ENCODE measurements at places on chromosomes 7 and 10.

DNA sequence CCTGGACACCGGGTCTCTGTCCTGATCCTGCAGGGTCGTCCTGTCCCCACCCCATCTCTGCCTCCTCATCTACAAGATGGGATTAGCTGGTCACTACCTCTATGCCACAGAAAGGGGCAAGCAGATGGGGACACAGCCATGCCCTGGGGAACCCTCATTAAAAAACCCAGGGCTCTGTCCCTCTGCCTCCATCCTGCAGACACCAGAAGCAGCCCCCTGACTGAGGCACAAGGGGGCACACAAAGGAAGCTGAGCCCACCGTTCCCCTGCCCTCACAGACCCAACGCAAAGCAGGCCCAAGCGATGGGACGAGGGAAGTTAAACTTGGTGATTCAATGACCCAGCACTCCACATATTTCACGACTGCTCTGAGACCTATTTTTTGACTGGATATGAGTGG is 142.4 kb downstream of the TCERG1L start:
- no peak for DNase-seq

DNA sequence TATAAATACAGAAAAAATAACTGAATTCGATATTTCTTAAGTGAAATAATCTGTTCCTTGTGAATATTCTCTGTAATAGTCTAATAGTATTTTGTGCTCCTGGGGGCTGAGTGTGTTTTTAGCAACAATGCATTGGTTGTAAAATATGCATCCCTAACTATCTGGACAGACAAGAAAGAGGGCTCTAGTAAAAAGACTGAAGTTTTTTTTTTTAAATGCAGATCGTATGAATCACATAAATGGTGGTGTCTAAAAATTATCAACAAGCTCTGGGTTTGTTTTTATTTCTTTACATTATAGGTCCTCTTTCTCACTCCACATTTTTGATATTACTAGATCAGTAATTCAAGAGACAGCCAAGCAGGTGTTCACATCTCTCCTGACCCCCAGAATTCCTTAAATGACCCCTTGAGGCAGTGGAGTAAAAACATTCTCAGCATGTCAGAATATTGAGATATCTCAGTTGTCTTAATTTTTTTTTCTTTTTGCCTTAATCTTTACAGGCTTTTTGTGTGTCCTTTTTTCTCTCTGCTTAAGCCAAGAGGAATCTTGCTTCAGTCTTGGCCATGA is 18.2 kb downstream of the ARID5B start:
- DNase-seq = no peak

DNA sequence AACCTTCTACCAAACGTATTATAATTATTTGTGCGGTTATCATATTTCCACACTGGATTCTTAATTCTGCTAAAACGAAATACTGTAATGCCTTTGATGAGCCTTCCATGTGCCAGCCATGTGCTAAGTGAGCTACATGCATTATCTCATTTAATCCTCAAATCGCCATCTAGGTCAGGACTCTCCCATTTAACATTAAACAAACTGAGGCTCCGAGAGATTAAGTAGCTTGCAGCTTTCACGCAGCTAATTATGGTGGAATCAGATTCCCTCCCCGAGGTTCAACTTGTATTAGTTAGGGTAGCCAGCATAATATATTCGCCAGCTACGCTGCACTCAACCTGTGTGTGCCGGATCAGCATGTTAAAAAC is 798 bp upstream of the TSPAN33 start:
- no peak for DNase-seq

GRCh38 chr10:124912101-124912886 is 29.6 kb upstream of the ZRANB1 start:
- no peak for DNase-seq

- peak; percentile 8 for DNase-seq
These were observed 55.4 kb upstream of the LMTK2 start for GRCh38 chr7:98051118-98051744.

- peak; percentile 98 for DNase-seq
These were observed at the start of gene CBLL1 for GRCh38 chr7:107743567-107744344. TSS of gene CBLL1 (plus strand) at chr7:107744142. CDS start at chr7:107744164, 22 bp downstream.

- no peak for DNase-seq
These were observed 5.8 kb downstream of the LIPJ start for GRCh38 chr10:88592381-88592780.

GRCh38 chr7:47683485-47683898 is 101.6 kb upstream of the TNS3 start:
- no peak for DNase-seq

- no peak for DNase-seq
These were observed 18.0 kb downstream of the CHST15 start for GRCh38 chr10:124075231-124075955.

DNA sequence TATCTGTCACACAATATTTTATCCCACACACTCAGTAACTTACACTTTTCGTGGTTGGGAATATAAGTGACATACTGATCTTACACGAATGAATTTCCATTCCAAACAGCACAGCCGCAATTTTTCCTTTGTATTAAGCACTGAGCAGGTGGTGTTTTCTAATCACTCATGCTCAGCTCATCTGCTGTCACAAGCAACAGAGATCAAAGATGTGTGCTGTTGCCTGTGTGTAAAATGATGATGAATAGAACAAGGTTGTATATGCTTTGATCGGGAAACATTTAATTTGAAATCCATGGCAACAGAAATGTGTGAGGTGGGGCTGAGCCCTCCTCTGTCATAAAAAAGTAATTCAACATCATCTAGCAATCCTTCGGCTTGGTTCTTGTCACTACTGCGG is 927.7 kb upstream of the MBL2 start:
- no peak for DNase-seq

- DNase-seq = no peak
These were observed 94.0 kb downstream of the ADARB2 start for GRCh38 chr10:1643161-1643907.

- no peak for DNase-seq
These were observed 151.1 kb downstream of the GFRA1 start for GRCh38 chr10:116121640-116122525.

- DNase-seq = no peak
These were observed 227.7 kb downstream of the CUX1 start for GRCh38 chr7:102044984-102045673.

- no peak for DNase-seq
These were observed 1.3 kb downstream of the PGAM2 start for GRCh38 chr7:44063894-44064651.

DNA sequence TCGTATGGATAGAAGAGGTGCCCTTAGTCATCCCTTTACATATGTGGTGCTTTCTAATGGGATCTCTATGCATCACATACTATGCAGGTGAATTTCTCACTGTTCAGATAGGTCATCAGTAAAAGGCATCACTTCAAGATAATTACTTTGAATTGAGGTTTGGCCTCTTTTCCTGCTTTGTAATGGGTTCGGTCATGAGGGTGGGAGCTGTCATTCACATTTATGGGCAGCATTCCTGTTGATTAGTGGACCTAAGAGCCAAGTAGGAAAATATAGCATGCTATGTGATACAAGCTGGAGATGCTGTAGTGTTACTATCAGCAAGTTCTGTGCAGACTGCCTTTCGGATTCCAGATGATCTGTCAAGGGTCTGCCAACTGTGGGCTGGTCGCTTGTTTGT is 156.3 kb downstream of the LCOR start:
- DNase-seq = no peak

DNA sequence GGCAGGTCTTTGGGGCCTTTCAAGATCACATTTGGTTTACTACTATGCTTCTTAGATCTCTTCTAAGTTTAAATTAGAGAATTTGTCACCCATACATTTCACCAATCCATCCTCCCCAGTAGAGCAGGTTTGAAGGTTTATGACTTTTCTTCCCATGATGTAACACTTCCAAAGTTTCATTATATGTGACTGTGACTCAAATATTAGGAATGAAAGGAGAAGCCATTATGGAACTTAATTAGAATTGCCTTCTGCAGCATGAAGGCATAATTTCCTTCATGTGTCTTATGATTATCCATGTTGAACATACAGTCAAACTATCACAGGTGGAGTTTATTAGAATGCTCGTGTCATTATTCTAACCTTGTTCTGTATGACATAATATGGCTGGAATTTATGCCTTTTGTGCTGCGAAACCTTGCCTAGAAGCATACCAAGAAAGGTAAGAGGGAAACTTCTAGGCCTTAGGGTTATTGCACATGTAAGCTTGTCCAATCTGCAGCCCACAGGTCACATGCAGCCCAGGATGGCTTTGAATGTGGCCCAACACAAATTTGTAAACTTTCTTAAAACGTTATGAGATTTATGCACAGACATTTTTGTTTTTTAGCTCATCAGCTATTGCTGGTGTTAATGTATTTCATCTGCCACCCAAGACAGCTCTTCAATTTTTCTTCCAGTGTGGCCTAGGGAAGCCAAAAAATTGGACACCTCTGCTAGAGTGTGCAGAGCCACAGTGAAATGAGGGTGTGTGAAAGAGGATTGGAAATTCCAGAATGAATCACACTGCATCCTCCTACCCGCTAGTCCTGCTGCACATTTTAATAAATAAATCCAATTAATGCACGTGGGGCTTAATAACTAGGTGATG is 133.6 kb downstream of the TMEM26 start:
- no peak for DNase-seq

GRCh38 chr7:105204520-105204919 is 184.2 kb downstream of the SRPK2 start:
- no peak for DNase-seq

GRCh38 chr7:158779061-158780000 is 50.0 kb downstream of the ESYT2 start:
- no peak for DNase-seq

DNA sequence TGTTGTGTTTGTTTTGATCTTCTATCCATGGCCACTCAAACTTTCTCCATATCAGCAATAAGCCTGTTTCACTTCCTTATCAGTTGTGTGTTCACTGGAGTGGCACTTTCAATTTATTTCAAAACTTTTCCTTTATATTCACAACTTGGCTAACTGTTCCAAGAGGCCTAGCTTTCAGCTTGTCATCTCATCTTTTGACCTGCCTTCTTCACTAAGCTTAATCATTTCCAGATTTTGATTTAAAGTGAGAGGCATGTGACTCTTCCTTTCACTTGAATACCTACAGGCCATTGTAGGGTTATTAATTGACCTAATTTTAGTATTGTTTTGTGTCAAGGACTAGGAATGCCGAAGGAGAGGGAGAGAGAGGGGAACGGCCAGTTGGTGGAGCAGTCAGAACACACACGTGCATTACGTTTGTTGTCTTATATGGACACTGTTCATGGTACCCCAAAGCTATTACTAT is 5.5 kb upstream of the GNAT3 start:
- DNase-seq = no peak

- no peak for DNase-seq
These were observed 57.8 kb upstream of the RAB18 start for GRCh38 chr10:27446091-27446918.

- DNase-seq = no peak
These were observed 35.4 kb upstream of the NPFFR1 start for GRCh38 chr10:70319183-70319582.

DNA sequence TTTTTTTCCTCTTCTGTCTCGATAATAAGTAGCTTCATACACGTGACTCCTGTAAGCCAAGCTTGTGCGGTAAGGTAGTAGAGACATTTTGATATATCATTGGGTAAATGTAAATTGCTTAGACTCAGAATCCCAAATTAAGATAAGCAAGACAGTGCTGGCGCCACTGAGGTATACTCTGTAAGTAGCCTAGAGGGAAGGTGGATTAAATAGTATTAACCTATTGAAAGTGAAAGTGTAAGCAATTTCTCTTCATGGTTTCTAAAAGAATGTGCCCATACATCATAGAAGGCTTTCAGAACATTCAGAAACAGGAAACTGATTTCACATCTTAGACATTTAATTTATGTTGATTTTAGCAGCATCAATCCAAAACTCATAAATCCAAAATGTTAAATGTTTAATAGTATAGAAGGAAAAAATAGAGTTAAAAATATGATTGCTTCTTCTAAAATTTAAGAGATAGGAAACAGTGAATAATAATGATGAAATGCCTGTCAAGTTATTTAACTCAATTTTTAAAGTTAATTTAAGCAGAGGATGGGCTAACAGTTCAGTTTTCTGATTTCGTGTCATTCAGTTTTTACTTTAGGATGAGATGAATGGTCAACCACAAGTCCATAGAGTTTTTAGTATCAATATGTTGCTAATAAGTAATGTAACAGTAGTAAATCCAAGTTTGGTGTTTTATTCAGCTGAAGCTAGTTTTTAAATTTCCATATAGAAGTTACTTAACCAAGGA is 36.8 kb downstream of the LRRC72 start:
- no peak for DNase-seq

- no peak for DNase-seq
These were observed 177.9 kb upstream of the MGMT start for GRCh38 chr10:129288999-129289584.

- no peak for DNase-seq
These were observed 864 bp downstream of the PSTK start for GRCh38 chr10:122981066-122981464.

DNA sequence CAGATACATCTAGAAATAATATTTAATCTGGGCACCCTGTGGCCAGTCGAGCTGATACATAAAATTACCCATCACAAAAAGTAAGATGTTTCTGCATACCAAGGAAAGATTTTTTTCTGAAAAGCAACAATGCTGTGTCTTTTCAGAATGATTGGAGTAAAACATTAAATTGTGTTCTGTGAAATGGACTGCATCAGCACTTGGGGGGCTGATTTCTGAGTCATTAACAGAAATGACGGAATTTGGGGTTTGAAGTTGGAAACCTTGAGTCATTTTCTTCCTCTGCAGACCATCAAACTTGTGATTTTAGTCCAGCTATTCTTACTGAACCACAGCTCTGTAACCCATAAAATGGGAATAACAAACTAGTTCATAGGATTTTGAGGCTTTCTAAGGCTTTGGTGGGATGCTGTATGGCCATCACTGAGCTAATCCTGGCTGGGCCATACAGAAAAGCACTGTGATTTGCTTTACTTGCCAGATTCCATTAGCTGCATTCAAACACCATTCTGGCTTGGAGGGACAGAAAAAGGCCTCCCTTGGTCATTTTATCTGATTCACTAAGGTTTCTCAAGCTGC is 739.4 kb upstream of the IGFBP3 start:
- no peak for DNase-seq

DNA sequence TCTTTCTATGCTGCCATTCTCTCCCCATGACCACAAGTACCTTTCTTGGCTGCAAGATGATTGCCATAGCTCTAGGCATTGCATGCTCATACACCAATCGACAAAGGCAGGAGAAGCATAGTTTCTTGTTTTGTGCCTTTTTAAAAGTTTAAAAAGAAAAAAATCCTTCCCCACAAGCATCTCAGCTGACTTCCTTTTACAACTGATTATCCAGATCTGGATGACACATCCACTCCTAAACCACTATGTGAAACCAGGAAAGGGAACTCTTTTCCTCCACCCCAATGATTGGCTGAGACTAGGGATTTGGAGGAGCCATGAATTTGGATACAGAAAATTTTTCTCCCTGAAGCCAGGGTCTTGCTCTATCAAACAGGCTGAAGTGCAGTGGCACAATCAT is 14.5 kb upstream of the LRRC4 start:
- DNase-seq = no peak

GRCh38 chr10:5297466-5297865 is 67.3 kb upstream of the UCN3 start:
- DNase-seq = no peak

Data from effector CD4-positive, alpha-beta T cell (primary cell).